Effector CD4-positive, alpha-beta T cell (primary cell): ENCODE measurements at places on chromosomes 7 and 10.

GRCh38 chr10:124539935-124540641 is 78.5 kb downstream of the LHPP start:
- peak; percentile 66 for DNase-seq

DNA sequence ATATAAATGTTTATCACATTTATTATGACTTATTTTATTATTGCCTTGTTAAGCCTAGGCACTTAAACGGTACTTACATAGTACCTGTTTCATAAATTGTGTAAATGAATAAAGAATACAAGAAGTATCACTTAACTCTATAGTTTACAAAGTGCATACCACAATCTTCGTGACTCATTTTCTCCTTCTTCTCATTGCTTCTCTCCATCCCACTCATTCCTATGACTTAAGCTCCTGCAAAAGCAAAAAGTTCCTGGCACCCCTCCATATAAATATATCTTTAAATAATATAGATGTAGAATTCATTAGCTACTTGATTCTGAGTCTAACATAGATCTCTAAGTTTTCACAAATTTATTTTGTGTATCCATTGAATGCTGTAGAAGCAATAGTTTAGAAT is 1382.0 kb upstream of the CELF2 start:
- no peak for DNase-seq

GRCh38 chr10:69317626-69318105 is 39.4 kb downstream of the HK1 start:
- no peak for DNase-seq

- DNase-seq: no peak
Measured at GRCh38 chr10:71135236-71135635, 77.1 kb upstream of the UNC5B start.

- DNase-seq: no peak
Measured at GRCh38 chr10:89470628-89471027, 56.3 kb downstream of the IFIT5 start.

DNA sequence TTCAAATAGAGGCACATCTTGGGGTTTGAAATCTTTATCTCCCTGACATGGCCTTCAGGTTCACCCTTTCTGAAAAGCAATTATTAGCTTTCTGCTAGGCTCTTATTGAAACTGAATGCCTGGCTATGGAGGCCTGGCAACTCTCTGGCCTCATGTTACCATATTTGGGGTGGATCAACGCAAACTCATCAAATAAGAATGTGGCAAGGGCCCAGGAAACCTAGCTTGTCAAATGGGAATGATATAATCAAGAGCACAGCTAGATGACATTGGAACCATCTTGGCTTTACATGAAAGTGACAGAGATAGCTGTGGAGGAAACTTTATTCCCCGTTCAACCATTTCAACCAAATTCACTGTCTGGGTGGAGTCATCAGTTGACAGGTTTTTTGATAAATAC is 202.8 kb upstream of the SMIM30 start:
- DNase-seq: no peak

DNA sequence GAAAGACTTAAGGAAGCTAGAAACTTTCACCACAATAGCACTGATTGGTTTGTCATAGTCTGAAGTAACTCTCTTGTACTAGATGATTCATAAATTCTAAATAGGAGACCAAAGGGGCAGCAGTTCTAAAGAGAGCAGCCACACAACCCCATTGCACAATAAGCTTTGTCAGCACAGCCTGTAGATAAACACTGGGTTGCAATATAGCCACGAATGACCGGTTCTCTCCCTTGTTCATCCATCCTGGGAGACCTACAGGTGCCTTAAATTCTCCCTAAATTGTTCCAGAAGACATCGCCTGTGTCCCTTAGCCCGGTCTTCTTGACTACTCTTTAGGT is 167.0 kb downstream of the SNX13 start:
- no peak for DNase-seq
